ENCODE measurements at places on chromosomes 2 and 18.

GRCh38 chr18:25099895-25100294 lies 252.1 kb downstream of the ZNF521 start:
- no peak for DNase-seq

DNA sequence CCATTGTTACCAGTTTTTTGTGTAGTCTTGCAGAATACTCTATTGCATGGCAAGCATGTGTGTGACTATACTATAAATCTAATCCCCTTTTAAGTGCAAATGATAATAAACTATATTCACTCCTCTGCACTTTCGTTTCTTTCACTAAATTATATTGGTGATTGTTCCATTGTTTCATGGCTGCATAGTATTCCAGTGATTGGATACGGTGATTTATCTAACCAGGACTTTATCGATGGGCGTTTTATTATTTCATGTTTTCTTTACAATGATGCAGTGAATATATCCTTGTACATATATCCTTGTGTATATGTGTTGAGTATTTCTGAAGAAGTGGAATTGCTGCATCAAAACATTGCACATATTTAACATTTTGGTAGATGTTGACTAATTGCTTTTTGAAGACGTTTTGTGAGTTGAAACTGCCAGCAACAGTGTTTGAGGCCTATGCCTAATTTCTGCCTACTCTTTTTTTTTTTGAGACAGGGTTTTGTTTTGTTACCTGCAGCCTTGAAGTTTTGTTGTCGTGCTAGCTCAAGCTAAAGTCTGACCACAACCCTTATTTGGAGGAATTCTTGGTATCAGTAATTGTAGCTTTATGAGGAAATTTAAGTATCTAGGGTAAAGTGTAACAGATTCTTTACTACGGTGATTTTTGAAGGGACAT lies 2.7 kb downstream of the MIB1 start:
- no peak for DNase-seq

DNA sequence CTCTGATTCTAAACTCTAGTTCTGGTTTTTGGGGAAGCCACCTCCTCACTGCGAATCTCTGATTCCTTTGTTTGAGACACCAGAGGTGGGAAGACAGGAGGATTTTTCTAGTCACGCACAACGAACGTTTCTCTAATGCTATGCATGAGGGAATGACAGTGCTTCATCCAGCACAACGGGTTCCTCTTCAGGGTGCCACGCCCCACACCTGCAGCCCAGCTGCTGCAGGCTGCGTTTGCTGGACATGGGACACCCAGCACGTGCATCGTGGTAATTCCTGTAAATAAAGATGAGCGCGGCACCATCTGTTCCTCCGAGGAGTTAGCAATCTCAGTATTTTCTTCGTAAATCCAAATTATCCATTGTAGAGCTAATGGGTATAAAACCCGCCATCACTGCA lies 37.5 kb upstream of the TPO start:
- DNase-seq, result no peak

DNA sequence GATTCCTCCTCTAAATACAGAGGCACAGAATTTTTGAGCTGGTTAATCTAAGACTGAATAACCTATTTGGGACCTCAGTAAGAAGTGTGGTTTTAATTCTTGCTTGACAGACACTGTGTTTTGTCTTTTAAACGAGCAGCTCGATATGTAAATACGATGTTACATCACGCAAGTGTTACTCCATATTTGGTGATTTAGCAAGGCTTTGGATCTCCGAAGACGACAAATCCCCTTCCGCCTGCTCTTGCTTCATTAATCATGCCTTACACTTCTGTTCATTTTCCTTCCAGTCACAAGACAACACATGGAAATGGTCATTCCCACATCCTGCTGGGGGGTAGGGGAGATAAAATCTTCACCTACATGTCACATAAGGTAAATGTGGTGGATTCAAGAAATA lies 9.4 kb downstream of the BCL11A start:
- no peak for DNase-seq

- no peak for DNase-seq
These were observed 355.9 kb upstream of the KLHL29 start for GRCh38 chr2:23029111-23029510.

DNA sequence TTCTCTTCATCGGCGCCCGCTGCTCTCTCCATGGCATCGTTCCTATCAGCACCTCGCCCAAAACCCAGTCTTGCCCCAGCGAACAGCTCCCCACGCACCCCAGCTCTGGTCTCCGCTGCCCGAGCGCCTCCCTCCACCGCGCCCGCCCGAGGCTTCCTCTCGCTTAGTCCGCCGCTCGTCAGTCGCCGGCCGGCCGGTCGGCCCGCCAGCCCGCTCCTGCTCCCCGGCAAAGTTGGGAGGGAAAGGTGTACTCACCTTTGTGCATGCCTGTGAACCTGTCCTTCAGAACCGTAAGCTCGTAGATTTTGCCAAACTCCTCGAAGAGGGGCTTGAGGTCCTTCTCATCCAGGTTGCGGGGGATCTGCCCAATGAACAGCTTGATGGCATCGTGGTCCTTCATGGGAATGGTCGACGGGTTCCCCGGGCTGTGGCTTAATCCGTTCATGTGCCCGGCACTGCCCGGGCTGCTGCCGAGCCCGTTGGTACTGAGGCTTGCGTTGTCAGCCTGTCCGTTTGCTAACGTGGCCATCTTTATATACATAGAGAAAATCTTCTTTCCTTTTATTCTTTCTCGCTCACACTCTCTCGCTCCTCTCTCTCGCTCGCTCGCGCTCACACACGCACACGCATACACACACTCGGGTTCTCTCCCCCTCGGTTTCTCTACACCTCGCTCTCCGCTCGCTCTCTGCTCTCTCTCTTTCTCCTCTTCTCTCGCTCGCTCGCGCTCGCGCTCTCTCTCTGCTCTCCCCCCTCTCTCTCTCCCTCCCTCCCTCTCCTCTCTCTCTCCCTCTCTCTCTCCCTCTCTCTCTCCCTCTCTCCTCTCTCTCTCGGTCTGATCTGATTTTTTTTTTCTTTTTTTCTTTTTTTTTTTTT lies at the start of gene CELF4:
TSS of gene CELF4 (minus strand) at position 698 of the 876 bp plus-strand sequence.
- DNase-seq, result no peak

- DNase-seq, result no peak
These were observed 49.8 kb upstream of the LGALSL start for GRCh38 chr2:64404002-64404731.

DNA sequence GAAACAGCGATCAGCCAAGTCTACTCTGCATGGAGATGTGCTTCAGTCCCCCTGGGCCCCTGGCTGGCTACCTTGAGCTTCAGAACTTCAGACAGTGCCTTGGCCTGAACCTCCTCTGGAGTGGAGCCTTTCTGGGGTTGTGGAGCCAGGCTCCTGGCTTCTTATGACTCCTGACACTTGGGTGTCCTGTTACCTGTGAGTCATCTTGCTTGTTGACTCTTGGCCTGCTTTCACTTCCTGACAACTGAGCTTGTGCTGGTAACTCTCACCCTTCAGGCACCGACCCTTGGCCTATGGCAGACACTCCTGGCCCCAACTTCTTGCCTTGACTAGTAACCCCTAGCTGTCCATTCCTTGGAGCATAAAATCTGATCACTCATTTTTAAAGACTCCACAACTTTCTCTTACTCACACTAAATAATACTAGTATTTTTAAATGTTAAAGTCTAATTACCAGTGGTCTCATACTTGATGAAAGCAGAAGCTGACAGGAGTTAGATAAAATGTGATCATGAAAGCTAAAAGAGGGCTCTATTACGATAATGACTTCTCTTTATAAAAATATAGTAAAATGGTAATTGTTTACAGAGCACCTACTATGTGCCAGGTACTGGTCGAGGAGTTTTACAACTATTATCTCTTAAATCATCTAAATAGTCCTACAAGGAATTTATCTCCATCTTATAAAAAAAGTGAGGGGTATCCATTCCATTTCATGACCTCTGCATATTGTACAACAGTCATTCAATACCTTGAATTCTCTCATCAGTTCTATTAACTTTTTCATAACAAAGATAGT lies 46.3 kb upstream of the VIT start:
- DNase-seq, result no peak

GRCh38 chr2:226802573-226802972 lies 3.0 kb upstream of the IRS1 start:
- DNase-seq, result peak; percentile 70

Data from amniotic stem cell (primary cell).